Fibroblast of lung (primary cell): ENCODE measurements at places on chromosomes 5 and 9. TPM values are rescaled to one million over a fixed set of nuclear protein-coding genes. Genes with fewer than 3 reads are reported as not detected.

- DNase-seq = no peak
Measured at GRCh38 chr9:87602933-87603643, 105.4 kb downstream of the DAPK1 start.

DNA sequence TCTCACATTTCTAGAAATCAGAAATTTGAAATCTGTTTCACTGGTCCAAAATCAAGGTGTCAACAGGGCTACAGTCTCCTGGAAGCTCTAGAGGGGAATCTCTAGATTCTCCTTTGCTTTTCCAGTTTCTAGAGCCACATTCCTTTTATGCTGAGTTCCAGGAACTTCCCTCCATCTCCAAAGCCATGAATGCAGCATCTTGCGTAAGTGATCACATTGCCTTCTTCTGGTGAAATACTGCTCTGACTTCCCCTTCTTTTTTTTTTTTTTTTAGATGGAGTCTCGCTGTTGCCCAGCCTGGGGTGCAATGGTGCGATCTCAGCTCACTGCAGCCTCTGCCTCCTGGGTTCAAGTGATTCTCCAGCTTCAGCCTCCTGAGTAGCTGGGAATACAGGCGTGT lies 23.8 kb downstream of the GDA start:
- DNase-seq = no peak

GRCh38 chr9:19074229-19074628 lies 25.0 kb downstream of the RRAGA start:
- DNase-seq = no peak

DNA sequence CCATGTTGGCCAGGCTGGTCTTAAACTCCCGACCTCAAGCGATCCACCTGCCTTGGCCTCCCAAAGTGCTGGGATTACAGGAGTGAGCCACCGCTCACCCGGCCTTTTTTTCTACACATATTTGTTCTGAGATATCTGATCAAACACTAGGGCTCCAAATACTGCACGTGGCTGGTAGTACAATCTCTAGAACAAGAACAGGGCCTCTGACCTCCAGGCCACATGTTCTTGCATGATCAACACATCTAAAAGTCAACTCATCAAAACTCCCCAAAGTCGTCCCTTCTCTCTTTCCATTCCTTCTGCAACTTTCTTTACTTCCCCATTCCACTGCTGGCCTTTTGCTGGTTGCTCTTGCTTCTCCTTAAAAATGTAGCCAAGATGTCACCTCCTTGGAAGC lies 113.3 kb upstream of the LHFPL2 start:
- no peak for DNase-seq

RNF130 gene
- total RNA-seq = 14.7 and 18.2 TPM in 2 replicates

DNA sequence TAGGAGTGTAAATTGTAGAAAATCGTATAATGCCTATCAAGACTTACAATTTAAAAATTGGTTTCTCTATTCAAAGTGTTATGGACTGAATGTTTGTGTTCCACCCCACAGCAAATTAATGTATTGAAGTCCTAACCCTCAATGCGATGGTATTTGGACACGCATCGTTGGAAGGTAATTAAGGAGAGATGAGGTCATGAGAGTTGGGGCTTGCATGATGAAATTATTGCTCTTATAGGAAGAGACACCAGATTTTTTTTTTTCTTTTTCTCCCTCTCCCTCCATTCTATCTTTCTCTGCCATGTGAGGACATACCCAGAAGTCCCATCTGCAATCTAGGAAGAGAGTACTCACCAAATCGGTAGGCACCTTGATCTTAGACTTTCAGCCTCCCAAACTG lies 189.2 kb downstream of the MAN2A1 start:
- DNase-seq = no peak

DNA sequence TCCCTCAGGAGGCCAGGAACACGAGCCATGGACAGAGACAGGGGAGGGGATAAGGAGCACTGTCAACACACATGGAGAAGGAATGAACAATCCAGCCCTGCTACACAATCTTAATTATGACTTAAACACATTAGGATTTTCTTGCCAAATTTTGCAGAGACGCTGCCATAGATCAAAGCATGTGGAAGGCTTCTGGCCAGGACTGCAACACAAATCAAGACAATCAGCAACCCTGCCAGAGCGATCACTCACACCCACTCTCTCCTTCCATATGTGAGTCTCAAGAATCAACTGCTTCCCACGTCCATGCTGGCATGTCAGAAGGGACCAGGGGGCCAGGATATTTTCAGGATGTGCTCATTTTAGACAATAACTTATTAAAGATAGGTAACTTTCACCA lies 85.6 kb downstream of the ROR2 start:
- DNase-seq = peak; percentile 14

GRCh38 chr5:135343413-135343812 lies 55.6 kb downstream of the MACROH2A1 start:
- no peak for DNase-seq

DNA sequence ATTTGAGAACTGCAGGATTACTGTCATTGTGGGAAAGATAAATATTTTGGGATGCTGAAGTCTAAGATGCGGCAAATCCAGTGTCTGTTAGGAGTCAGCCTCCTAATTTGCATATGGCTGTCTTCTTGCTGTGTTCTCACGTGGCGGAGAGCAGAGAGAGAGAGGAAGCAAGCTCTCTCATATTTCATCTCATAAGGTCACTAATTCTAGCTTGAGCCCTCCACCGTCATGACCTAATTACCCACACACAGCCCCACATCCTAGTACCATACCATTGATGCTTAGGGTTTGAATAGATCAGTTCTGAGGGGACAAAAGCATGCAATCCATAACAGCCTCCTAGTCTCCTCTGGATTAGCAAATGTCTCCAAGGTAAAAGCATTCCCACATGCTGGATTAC lies 124.5 kb downstream of the CDH12 start:
- DNase-seq = no peak

SPINK6 gene
- not detected in 2 replicates for total RNA-seq

DNA sequence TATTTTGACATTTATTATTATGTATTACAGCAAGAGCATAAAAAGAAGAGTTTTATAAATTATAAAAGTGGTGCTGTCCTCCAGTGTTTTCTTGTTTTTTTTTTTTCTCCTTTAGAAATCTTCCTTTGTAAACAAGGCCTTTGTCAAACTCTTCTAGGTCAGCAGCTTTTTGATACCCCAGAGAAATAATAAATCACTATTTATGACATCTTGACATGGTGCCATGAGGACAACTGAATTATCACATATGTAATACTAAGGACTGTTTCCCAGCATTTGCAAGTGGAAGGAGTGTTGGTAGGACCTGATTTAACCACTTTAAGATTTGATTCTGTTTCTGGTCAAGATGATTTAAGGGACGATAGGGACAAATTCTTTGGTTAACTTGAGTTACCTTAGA lies 4.6 kb downstream of the SMARCA2 start:
- DNase-seq = no peak

DNA sequence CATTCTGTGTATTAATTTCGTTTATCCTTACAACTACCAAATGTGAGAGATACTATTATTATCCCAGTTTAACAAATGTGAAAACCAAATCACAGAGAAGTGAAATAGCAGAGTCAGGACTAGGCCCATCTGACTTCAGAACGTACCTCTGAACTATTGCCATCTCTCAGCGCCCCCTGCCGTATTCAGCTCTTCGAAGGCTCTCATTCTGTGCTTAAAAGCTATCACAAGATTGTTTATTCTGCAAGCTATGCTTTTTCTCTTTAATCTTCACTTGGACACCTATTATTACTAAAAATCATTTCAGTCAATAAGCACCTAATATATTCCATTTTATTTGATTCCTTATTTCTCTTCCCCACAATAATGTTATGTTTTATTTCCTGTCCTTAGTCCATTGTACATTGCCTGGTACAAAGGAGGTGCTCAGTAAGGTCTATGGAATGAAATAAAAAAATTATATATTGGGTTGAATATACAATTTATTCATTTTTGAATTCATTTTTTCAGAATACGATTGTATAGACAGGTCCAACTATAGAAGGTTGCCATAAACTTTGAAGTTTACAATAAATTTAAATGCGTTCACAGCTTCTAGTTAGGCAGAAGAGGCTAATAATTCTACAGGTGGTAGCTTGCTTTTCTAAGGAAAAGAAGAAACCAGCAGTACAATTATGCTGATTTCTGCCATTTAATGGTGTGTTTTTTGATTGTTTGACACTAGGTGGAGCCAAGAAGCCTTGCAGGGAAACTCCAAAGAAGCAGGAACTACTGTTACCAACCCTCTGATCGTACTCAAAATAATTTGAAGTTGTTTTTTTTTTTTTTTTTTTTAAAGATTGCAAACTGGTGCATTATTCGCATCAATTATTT lies 202.2 kb upstream of the DMRTA1 start:
- DNase-seq = peak; percentile 63

HAUS6 gene
- total RNA-seq = 11.6 and 15.4 TPM in 2 replicates

DNA sequence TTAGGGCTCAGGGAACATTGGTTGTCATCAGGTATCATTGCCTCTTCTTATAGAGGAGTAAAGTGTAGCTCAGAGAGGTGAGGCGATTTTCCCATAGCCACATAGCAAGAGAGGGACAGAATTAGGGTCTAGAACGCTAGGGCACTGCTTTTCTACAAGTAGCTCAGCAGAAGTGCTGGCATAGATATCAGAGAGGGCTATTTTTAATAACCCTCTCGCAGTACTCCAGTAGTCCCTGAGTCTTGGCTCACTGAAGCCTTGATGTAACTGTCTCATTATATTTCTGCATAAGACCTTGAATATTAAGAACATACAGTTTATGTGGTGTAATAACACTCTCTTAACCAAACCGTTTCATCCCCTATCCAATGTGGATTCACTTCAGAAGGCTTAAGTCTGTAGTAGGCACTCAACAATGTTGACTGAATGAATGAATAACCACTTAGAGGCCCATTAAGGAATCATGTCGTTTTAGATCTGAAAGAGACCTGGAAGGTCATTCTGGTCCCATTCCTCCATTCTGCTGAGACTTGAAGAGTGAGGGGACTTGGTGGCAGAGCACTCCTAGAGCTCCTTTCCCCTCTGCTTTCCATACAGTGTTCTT lies 4.7 kb upstream of the FRMPD1 start:
- no peak for DNase-seq

PCDHGB2 gene
- total RNA-seq = 3.1 and 4.6 TPM in 2 replicates

DNA sequence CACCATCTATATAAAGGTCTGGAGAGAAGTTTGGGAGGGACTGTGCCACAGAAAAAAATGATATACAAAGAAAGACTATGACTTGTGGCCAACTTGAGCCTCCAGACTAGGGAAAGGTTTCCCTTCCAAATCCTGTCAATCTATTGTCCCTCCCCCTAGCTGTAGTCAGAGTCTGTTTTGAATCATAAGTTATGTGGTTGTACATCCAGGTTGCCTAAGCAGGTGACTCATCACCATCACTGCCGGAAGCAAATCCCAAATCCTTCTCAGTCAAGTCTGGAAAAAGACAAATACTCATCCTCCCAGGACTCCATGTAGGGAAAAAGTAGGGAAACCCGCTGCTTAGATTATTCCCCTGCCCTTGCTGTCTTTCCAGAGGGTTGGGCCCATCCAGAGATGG lies 235.7 kb downstream of the CDK5RAP2 start:
- peak; percentile 86 for DNase-seq

SLC34A1 gene
- not detected in 2 replicates for total RNA-seq

DNA sequence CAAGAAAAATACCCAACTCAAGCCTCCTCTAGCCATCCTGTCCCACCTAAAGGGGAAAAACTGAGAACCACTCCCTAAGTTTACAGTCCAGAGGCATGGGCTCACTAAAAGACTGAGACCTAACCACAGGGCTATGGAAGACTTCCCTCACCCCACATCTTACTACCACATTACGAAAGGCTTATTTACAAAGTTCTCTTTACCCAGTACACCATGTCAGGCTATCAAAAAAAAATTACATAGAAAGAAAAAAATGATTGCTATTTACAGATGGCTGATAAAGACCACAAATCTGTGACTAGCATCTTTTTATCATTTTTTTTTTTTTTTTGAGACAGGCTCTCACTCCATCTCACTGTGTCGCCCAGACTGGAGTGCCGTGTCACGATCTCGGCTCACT lies 69.7 kb upstream of the TNPO1 start:
- peak; percentile 21 for DNase-seq

CMBL gene
- total RNA-seq = 14.4 and 20.8 TPM in 2 replicates

- DNase-seq = no peak
Measured at GRCh38 chr9:126159430-126160060, 167.1 kb upstream of the MVB12B start.

FIBCD1 gene
- total RNA-seq = 7.3 and 9.8 TPM in 2 replicates

GRCh38 chr9:81410201-81410600 lies 279.1 kb downstream of the TLE1 start:
- peak; percentile 67 for DNase-seq
